ENCODE measurements at places on chromosomes 2 and 18. TPM values are rescaled to one million over a fixed set of nuclear protein-coding genes. Genes with fewer than 3 reads are reported as not detected.

DNA sequence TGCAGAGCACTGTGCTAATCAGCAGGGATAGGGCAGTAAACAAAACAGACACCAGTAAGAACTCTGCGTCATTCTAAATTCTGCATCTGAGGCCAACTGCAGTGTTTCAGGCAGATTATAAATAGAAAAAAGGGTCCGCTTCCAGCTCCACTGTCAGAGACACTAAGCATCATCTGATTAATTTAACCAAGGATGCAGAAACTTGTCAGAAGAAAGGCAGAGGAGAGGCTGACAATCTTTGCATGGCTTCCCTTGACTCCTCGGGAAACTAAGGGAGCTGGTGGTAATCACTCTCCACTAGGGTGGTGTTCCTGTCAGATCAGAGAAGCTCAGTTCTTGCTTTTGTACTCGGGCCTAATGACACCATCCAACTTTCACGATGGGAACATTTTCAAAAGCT is 123.5 kb downstream of the DNAH6 start:
- DNase-seq, result no peak

DNA sequence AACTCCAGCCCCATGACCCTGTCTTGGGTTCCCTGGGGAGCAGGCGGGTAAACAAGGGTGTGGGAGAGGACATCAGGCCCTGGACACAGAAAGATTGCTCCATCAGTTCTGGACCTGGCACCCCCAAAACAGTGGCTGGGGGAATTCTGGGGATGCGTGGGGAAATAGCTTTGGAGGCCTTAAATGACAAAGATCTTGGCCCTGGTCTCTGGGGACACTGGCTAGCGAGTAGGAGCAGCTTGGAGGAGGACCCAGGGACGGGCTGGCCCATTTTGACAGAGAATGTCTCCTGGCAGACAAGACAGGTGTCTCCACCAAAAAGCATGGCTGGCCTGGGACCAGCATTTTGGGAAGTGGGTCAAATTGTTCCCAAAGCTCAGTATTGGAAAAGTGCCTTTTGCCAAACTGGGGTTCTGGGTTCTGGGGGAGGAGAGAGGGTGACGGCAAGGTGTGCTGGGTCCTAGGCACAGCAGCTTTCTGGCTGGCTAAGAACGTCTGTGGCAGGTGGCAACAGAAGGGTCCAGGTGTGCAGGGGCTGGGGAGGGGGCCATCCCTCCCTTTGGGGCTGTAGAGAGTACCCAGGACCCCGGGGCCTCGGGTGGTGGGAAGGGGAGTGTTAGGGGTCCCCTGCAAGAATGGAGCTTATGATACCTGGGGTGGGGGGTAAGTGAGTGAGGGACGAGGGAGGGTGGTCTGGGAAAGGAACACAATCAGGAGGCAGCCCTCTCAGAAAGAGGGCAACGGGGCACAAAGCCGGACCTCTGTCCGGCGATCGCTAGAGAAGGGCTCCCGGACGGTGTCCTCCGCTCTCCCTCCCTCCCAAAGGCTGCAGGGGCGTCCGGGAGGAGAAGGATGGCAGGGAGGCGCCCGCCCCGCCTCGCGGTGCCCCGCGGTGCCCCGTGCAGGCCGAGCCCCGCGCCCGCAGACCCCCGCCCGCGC is 556 bp downstream of the CYRIA start:
- no peak for DNase-seq

Gene LMAN2L
- 54.7 TPM for polyA plus RNA-seq

Gene BOLL
- not detected for polyA plus RNA-seq

- DNase-seq, result no peak
Observed at GRCh38 chr2:9656270-9656766, 25.5 kb upstream of the YWHAQ start.

GRCh38 chr2:135965756-135966155 is 19.7 kb downstream of the DARS1 start:
- DNase-seq, result no peak

- DNase-seq, result no peak
Observed at GRCh38 chr2:134952608-134953007, 34.0 kb downstream of the CCNT2 start.

DNA sequence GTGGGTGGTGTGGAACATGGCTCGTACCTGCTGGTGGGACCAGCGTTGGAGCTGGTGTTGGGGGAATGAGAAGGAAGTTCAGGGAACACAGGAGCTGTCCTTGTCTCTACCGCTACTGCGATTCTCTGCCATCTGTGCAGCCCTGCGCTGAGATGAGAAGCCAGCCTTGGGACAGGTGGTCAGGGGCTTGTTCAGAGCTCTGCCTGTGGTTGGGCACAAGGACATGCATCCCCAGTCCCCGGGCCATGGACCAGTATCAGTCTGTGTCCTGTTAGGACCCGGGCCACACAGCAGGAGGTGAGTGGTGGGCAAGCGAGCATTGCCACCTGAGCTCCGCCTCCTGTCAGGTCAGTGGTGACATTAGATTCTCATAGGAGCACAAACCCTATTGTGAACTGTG is 164.4 kb downstream of the TSN start:
- DNase-seq, result no peak

GRCh38 chr18:74832999-74833398 is 235.3 kb downstream of the ZNF407 start:
- no peak for DNase-seq

Gene PROM2
- 44.5 TPM for polyA plus RNA-seq

Gene UGT1A4
- polyA plus RNA-seq, result not detected

DNA sequence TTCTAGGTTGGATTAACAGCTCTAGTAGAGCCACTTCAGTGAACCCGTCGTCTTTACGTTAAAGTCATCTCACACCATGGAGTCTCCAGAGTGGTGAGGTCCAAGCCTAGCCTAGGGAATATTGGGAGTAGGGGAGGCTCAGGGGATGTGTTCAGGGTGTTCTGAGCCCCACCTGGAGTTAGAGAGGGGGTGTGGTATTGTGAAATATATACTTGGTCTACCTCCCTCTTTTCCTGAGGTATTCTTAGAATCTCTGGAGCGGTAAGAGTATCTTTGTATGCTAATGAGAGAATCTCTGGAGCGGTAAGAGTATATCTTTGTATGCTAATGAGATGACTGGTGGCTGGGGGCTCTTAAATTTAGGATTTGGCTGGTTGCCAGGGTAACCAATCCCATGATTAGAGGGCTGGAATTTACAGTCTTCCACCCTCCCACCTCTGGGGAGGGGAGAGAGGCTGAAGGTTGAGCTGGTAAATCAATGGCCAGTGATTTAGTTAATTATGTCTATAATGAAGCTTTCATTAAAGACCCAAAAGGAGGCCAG is 69.5 kb downstream of the INPP4A start:
- no peak for DNase-seq

Gene DAW1
- polyA plus RNA-seq, result 0.65 TPM

Gene ST6GAL2
- 18.7 TPM for polyA plus RNA-seq
